NCI-H1436 treated with DMSO at 0.1 percent for 48 hours (cell line): ENCODE measurements at places on chromosomes 3 and 15.

- DNase-seq, result no peak
These were observed 19.3 kb upstream of the GPX1 start for GRCh38 chr3:49377483-49377882.

DNA sequence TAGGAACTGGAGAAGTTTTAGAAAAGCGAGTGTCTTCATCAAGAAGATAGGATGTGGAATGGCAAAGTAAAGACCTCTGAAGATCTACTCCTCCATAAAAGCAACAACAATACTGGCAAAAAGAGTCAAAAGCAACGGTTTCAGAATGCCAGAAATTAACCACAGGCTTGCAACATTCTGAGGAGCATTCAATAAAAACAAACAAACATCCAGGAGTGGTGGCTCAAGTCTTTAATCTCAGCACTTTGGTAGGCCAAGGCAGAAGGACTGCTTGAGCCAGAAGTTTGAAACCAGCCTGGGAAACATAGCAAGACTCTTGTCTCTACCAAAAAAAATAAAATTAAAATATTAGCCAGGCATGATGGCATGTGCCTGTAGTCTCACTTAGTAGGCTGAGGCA lies 143.2 kb upstream of the HACD2 start:
- DNase-seq, result no peak

DNA sequence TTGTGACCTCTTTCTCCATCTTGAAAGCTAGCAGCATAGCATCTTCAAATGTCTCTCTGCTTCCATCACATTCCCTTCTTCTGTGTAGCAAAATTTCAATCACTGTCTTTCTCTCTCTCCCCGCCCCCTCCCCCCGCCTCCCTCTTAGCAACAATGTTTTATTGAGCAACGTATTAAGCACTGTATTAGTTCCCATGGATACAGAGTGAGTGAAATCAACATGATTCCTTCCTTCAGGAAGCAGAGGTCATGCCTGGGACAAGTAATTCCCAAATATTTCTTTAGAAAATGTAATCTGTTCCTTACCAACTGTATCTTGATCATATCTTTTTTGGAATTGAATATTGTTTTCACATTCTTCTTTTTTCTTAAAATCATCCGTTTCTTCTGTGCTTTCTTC lies 373.7 kb upstream of the NECTIN3 start:
- DNase-seq, result no peak

DNA sequence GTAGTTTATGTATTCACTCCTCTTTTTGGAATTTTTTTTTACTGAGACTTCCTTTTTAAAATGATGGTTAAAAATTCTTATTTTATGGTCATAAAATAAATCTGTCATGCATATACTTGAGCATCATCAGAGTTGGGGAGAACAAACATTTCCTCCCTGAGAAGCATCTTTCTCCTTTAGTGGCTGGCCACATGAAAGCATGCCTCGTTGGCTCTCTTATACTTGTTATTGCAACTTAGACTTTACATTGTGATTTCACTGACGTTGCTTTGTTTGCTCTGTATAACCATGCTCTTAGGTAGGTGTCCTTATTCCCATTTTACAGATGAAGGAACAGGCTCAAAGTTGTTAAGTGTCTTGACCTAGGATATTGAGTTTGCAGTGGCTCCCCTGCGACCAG lies 18.1 kb downstream of the BBX start:
- DNase-seq, result no peak

GRCh38 chr3:88133711-88134263 lies 16.0 kb upstream of the C3orf38 start:
- DNase-seq, result no peak

- no peak for DNase-seq
These were observed 109.9 kb downstream of the APBA2 start for GRCh38 chr15:28995705-28996104.

- no peak for DNase-seq
These were observed 86.9 kb upstream of the MEX3B start for GRCh38 chr15:82132742-82133141.

- DNase-seq, result no peak
These were observed 47.9 kb upstream of the FURIN start for GRCh38 chr15:90820481-90820880.

DNA sequence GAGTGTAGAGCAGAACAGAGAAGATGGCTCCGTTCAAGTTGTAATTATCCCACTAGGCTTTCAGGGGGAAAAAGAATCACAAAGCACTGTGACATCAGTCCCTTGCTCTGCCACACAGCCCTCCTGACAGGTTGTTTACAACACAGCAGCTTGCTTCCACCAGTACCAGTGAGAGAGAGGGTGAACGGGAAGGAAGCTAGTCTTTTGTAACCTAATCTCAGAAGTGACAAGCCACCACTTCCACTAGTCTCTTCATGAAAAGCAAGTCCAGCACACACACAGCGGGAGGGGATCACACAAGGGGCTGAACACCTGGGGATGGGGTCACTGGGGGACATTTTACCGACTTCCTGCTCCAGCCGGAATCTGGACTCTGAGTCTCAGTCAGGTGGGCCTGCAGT lies 86.3 kb downstream of the FAM81A start:
- DNase-seq, result no peak

DNA sequence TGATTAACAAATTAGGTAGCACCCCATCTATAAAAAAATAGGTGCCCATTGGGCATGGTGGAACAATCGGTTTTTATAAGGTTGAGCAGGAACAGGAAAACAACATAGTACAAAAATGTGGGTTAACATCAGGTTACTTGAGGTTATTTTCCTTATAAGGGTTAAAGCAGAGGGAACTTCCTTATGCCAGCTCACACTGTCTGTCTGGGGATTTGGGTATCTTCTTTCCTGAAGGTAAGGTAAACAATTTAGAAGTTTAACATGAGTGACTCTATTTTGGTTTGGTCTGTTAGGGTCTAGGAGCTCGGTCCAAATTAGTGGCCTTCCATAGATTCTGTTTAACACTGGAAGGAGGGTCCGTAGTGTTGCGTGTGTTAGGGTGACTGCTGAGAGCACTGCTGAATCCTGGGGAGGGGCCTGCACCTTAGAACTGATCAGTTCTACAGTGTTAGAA lies 14.7 kb downstream of the CHD2 start:
- no peak for DNase-seq

DNA sequence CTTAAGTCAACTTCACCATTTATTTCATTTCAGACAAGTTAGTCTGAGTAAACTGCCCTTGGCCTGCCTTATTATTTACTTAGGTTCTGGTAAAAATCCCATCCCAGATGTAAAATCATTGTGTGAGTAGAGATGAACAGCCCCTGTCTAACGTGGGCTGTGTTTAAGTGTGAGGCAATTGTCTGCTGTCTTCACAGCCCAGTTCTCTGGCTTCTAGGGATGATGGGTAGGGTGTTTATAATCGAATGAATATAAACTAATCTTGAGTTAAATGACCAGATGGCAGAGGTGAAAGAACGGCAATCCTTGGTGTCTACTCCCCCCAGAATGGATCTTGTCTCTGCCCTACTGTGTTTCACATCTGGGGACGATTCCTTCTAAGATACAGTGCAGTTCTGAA lies 20.8 kb downstream of the PPARG start:
- no peak for DNase-seq

DNA sequence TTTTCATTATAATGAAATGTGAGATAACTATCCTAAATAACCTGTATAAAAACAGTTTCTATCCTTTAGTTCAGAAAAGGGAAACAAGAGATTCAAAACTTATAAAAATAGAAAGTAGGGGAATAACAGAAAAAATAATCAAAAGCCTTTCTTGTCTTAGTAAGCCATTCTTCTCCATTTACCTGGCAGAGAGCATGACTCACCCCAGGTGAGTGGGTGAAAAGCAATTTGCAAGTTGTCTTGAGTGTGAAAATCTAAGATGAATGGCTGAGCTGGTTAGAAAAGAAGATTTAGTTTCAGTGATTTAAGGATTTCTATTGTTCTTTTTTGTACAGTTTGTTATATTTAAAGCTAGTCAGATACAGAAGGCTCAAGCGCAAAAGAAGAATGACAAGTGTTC lies 702.0 kb downstream of the GRM7 start:
- DNase-seq, result no peak

DNA sequence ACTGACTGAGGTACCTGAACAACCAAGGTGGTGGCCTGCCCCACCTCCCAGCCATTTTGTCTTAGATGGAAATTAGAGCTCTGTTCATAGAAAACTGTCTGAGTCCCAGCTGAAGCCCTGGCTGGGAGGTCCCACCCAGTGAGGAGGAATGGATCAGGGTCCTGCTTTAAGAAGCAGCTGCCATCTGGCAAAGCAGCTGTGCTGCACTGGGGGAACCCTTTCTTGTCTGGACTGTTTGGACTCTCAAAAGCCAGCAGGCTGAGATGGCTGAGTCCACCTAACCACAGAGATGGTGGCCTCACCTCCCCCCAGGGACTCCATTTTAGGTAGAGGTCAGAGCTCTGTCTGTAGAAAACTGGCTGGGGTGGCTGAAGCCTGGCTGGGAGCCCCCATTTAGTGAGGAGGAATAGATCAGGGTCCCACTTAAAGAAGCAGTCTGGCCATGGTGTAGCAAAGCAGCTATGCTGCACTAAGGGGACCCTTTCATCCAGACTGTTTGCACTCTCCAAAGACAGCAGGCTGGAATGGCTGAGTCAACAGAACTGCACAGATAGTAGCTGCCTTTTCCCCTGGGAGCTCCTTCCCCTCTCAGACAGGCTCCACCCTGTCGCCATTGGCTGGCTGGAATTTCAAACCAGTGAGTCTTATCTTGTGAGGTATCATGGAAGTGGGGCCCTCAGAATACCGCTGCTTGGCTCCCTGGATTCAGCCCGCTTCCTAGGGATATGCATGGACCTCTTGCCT lies 116.9 kb downstream of the EPHA6 start:
- no peak for DNase-seq

DNA sequence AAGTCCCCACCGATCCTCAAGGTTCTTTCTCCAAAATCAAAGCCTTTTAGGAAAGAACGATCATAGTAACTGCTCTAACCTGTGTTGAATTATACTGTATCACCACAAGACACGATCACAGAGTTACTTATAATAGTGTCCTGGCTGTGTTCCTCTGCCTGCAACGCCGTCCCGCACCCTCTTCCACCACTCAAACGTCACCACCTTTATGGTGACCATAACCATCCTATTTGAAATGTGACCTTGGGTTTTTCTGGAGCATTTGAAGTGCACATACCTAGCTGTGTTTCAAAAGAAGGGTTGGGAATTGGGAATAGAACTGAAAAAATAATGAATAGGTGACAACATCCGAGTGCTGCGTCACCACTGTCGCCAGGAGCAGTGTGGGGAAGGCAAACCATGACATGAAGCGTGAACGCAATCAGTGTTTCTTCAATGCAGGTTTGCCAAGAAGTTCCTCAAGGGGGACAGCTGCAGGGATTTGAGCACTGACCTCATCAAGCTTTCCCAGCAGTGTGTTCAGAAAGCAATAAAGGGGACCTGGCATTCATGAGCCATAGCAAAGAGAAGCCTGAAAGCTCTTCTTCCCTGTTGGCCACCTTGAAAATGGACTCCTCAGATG lies 769 bp upstream of the SELENOS start:
- no peak for DNase-seq

DNA sequence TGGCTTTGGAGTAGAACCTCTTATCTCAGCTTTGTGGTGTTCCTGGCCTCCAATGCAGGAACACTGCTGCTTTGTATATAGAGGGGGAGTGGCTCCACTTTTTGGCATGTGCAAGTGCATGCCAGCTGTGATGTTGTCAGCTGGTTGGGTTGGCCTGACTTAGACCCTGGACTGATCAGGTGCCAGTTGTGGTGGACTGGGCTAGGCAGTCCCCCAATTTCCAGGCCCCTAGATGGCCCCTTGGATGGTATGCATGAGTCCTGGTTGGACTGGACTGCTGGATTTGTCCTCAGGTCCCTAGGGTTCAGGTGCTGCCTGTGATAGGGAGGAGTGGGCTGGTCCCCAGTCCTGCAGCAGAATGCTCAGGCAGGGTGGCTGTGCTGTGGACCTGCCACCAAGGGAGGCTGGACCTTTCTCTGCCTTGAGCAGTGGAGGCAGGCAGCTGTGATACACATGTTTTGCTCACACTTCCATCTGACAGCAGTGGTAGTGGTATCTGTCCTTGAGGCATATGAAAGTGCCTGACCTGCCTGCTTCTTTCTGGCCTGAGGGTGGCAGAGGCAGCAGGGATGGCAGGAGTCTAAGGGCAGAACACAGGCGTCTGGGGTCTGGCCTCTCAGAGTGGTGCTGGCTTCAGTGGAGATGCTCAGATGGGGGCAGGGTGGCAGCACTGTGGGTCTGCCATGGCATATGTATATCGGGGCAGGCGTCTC lies 74.8 kb downstream of the STXBP5L start:
- no peak for DNase-seq

DNA sequence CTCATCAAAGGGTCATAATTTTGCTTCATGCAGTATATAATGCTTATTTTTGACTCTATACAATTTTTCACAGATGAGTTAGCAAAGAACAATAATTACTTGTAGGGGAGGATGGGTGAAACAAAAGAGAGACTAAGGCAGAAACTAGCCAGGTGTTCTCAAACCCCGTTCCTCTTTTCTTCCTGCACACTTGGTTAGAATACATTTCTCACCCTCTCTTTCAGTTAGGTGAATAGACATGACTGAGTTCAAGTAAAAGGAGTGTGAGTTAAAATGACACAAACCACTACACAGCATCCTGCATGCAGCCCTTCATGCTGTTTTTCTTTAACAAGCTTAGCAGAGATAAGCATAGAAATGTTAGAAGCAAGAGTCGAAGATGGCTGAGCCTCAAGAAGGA lies 922.2 kb downstream of the TBL1XR1 start:
- no peak for DNase-seq

DNA sequence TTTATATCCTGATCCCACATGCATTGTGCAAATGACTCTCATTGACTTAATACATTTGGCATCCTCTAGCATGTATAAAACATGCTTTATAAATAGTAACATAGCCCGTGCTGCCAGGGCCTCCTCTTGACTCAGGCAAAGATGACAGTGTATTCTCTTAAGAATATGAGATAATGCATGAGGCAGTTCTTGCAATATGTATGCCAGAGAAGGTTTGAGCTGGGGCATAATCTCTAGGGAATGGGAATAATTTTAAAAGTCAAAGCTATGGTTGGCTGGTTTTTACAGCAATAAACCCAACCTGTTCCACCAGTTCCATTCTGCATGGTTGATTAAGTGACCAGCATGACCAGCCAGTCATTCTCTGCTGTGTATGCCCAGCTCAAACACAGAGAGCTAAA lies 179.0 kb upstream of the PFN2 start:
- no peak for DNase-seq

- DNase-seq, result no peak
These were observed 28.6 kb downstream of the CACNA2D3 start for GRCh38 chr3:54150864-54151467.

- DNase-seq, result no peak
These were observed 102.6 kb upstream of the TSPAN3 start for GRCh38 chr15:77173487-77173886.

DNA sequence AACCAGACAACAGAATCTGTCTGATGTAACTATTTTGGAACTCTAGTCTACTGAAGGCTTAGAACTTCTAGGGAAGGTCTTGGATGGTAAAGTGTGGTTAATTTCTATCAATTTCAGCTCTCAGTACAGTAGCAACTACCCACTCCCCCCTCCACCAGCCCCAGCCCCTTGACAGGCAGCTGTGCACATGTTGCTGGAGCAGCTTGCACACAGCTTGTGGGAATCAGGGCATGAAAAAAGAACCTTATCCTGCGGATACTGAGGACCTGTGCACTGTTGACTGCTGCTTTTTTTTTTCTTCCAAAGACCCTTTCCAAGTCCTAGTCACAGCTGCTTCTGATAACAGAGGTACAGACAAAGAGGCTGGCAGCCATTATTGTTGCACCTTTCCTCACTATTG lies 81.5 kb upstream of the UBP1 start:
- DNase-seq, result no peak

- DNase-seq, result no peak
These were observed 81.7 kb downstream of the TAMM41 start for GRCh38 chr3:11764931-11765363.
